ENCODE measurements at places on chromosomes 16 and 17.

DNA sequence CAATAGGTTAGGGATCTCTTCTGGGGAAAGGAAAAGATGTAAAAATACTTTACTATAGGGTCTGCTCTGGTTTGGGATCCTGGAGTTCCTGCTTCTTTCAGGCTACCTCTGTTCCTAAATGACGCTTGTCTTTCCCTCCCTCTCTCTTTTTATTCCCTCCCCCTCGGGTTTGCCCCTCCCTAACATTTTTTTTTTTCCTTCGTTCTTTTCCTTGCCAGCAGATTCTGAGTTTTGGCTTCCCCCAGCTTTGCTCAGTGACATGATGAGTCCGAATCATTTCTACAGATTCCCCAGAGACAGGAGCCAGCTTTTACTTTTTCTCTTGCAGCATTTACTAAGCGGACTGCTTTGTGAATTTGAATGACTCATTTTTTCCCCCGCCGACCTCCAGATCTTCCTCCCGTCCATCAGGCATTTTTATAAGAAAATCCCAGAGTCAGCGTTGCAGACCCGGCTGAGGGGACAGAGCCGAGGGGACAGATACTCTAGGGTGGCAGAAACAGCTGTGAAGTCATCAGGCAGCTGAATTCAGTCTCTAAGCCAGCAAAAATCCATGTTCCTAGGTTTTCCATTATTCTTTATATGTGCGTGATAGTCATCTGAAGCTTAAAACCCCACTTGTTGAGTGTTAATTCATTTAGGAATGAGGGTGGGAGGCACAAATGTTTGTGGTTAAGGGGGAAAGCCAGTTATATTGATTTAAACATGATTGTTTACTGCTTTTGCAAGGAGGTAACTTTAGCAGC lies at the start of gene TMEM100:
Gene TMEM100 (minus strand): TSS at position 123 of the 746 bp plus-strand sequence. CDS start 1,794 bp downstream, outside the sequence.
- DNase-seq: no peak

DNA sequence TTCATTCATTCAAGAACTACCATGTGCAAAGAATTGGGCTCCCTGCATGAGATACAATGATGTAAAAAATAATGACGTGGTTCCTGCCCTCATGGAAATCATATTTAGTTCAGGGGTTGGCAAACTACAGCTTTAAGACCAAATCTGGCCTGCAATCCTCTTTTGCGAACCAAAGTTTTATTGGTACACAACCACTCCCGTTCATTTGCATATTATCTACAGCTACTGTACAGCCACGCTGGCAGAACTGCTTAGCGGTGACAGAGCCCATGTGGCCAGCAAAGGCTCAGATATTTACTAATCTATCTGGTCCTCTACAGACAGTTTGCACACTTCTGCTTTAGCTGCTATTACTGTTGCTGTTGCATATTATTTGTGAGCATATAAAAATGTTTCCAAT lies 167.7 kb downstream of the XYLT1 start:
- DNase-seq: no peak

DNA sequence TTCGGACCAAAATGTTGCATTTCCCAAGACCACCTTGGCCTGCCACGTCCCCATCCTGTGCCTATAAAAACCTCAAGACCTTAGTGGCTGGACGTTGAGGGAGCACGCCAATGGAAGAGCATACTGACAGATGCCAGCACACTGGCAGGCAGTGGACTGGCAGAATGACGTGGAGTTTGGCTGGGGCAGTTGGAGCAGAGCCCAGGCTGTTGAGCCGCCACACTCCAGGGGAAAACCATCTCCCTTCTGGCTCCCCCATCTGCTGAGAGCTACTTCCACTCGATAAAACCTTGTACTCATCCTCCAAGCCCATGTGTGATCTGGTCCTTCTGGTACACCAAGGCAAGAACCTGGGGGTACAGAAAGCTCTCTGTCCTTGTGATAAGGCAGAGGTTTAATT lies 494.1 kb downstream of the CDH11 start:
- no peak for DNase-seq

DNA sequence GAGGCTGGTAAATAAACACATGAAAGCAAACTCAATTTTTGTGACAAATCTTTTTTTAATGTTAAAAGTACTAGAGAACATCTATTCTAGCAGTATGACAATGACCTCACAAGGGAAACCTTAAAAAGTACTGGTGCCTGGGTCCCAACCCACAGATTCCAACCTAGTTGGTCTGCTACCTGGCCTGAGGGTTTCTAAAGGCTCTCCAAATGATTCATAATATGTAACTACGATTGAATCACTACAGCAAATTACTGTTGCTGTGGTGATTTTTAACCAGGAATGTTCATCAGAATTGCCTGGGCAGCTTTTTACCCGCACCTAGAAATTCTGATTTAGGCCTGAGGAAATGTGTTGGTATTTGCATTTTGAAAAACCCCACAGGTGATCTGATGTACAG lies 26.1 kb downstream of the CDR2 start:
- DNase-seq: no peak

- peak; percentile 22 for DNase-seq
These were observed at the start of gene CENPT for GRCh38 chr16:67847064-67847861. CENPT (minus strand) TSS chr16:67847693; CDS start chr16:67833859, 13,834 bp downstream.

DNA sequence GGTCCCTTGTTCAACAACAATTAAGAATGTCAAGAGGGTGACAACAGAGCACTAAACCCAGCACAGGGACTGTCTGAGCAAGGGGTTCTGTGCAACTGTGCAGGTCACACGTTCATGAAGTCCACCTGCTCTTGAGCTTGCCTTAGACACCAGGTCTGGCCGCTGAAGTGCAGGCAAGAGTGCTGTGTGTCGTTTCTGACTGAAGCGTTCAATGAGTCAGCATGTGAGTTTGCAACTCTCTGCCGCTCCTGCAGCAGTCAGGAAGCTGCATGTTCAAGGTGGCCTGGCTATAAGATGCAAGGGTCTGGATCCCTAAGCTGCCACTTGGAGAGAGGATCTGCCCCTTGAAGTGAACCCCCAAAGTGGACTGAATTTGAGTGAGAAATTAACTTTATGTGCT lies 332.7 kb upstream of the HSBP1 start:
- DNase-seq: no peak

DNA sequence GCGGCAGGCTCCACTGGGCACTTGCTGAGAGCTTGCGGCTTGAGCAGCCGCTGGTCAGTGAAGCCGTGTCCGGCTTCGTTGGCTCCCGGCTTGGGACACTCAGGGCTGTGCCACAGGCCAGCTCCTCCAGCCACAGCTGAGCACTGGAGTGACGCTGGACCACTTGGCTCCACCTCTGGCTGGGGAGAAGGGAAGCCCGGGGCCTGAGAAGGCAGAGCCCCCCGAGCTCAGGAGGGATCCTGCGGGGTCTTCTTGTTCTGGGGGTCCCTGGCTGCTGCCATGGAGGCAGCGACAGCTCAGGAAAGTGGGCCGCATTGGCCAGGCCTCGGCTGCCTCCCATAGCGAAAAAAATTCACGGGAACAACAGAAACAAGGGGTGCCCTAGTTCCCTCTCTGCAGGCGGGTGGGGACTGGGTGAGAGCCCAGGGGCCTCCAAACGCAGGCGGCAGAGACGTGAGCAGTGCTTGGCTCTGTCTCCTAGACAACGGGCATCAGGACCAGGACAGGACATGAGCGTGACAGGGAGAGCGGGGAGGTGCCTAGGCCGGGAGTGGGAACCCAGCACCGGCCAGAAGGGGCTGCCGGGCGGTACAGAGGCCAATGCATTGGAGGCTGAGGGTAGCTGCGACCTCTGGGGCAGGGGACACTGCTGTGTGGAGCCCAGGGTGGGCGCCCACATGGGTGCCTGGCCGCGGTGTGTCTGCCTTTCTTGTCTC lies 37.7 kb downstream of the SLC7A5 start:
- no peak for DNase-seq

GRCh38 chr17:61179380-61179806 lies 220.2 kb upstream of the TBX2 start:
- no peak for DNase-seq

- peak; percentile 80 for DNase-seq
These were observed 34.8 kb upstream of the CPHXL start for GRCh38 chr16:75761108-75761507.

DNA sequence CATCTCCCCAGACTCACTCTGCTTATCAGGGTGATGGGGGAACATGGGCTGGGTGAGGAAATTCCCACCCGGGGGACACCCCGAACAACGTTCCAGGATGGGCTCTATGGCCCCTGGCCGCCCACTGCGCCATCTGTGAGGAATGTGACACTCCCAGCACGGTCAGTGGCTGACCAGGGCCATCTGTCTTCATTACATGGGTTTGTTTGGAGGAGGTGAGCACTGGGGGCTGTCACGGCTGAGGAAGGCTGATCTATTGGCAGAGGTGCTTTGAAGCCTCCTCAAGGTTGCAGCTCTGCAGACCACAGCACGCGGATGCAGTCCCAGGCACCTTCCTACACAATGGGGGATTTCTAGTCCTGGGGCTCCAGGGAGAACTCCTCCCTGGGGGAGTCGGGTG lies 214.1 kb upstream of the FOXF1 start:
- DNase-seq: no peak

DNA sequence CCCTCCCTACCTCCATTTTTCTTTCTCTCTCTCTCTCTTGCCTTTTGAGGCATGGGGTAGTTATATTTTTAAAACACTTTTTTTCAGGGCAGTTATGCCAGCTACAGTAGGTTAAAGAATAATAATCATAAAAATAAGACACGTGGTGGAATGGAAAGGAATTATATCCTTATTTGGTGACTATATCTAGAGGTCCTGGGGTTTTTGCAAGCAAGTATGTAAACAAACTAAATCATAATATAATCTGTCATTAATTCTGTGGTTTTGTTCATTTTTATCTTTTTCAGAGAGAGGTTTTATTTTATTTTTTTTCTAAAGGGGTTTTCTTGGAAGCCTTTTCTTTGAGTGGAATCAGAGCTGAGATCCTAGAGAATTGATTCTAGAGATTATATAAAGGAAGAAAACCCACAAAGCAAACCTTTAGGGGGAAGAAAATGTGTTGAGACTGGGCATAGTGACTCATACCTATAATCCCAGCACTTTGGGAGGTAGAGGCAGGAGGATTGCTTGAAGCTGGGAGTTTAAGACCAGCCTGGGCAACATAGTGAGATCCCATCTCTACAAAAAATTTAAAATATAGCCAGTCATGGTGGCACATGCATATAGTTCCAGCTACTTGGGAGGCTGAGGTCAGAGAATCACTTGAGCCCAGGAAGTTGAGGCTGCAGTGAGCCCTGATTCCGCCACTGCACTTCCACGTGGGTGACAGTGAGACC lies 53.2 kb downstream of the NQO1 start:
- no peak for DNase-seq

GRCh38 chr17:51461578-51462004 lies 201.2 kb downstream of the UTP18 start:
- peak; percentile 71 for DNase-seq

DNA sequence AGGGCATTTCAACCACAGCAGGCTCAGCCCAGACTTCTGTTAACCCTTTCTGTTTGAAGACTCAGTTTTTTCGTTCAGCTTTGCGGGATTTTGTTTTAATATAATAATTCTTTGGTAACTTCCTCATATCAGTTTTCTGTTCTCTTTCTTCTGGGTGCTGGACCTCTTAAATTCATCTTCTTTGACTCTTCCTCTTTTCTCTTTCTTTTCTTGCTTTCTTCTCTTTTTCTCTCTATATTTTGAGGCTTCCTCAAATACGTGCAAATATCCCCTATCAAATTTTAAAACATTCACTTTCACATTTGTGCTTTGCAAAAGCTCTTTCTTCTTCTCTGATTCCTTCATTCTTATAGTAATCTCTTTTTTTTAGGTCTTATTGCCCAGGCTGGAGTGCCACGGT lies 136.3 kb downstream of the HS3ST3B1 start:
- no peak for DNase-seq

- DNase-seq: no peak
These were observed 6.6 kb downstream of the RIPOR1 start for GRCh38 chr16:67535201-67535600.

DNA sequence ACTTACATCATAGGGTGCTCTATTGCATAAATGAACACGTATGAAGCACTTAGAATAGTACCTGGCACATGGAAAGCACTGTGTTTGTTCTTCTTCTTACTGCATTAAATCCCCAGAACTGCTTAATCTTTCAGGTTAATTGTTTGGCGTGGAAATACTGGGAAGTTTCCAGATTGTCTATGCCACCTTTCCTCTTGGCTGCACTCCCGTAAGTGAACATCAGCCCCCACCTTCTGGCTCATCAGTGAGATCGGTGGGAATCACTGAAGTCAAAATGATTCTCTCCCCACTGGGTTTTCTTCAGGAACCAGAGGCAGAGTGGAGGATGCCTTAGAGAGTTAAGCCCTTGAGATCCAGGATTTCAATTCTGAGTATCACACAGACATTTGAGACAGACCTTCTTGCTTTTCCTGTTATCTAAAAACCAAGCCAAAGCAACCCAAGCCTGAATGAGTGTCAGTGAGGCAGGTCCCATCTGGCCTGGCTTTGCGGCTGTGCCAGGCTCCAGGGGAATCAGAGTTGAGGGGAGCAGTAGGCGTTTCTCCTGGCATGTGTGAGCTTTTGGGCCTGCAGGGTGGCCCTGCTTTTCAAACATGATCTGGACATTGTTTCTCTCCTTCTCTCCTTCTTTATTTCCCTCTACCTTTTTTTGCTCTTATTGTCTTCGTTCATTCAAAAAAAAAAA lies 59.1 kb downstream of the OTOA start:
- no peak for DNase-seq

GRCh38 chr17:67558740-67559380 lies 158.9 kb upstream of the NOL11 start:
- DNase-seq: no peak

DNA sequence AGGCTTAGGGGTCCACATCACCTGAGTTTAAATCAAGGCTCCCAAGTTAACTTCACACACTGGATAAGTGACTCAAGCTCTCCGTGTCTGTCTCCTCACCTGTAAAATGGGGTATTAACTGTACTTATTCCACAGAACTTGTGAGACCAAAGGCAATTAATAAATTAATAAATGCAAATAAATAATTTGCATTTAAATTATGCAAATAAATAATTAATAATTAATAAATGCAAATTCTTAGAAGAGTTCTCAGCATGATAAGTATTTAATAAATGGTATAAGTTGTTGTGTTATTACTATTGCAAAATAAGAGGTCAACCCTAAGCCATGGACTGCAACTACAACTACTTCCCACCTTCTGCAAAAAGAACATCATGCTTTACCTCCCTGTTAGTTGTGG lies 13.7 kb upstream of the CXCL16 start:
- DNase-seq: no peak

- DNase-seq: no peak
These were observed 8.1 kb upstream of the TMEM100 start for GRCh38 chr17:55730808-55731207.

- no peak for DNase-seq
These were observed 14.0 kb downstream of the LASP1 start for GRCh38 chr17:38883592-38884526.

DNA sequence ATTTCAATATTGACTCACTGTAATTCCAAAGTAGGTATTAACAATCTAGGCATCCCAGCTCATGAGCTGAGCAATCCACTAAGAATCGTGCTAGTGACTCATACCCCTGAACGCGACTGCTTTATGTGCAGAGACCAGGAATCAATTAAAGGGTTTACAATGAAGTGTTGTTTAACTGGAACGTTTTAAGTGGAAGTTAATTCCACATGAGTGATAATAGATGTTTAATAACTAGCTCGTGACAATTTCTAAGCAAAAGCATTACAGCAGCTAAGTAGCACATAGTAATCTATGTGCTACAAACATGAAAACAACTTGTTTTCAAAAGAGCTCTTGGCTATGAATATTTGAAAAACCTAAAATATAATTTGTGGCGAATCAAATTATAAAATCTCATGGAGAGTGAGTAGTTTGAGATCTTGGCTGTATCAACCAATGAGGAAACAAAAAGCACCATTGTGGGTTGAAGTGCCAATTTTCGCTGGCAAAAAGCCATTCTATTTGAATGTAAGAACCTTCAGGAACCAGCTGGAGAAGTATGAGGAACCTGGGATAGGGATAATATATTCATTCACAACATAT lies 9.4 kb downstream of the GJC1 start:
- no peak for DNase-seq

GRCh38 chr17:12512694-12513355 lies 152.9 kb upstream of the MYOCD start:
- DNase-seq: no peak

Data from GM12865 (cell line).